ENCODE measurements at places on chromosomes 13 and 19.

DNA sequence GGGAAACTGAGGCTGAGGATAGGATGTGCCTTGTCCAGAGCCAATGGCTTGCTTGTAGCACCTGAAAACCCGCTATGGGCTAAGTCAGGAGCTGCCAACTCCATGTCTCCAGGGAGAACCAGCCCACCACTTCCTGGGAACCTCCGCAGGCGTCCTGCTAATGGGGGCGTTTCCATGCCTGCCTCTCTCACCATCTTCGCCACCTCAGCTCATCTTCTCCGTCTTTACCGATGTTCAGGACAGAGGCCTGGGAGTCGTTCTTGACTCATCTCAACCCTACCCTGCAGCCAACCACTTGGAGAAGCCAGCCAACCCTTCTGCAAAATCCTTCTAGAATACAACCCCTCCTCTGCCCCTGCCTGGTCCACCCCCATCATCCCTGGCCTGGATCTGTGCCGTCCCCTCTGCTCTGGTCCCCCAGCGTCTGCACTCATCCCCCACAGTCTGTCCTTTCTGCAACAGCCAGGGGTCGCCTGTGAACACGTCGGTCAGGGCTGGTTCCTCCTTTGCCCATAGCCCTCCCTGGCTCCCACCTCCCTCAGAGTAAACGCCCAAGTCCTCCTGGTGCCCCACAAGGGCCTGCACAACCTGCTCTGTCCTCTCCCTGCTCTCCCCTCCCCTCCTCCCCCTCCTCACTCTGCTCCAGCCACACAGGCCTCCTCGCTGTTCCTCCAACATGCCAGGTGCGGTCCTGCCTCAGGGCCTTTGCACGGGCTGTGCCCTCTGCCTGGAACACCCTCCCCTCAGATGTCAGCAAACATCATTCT, 31.0 kb downstream of the PTPRS start:
- no peak for DNase-seq

DNA sequence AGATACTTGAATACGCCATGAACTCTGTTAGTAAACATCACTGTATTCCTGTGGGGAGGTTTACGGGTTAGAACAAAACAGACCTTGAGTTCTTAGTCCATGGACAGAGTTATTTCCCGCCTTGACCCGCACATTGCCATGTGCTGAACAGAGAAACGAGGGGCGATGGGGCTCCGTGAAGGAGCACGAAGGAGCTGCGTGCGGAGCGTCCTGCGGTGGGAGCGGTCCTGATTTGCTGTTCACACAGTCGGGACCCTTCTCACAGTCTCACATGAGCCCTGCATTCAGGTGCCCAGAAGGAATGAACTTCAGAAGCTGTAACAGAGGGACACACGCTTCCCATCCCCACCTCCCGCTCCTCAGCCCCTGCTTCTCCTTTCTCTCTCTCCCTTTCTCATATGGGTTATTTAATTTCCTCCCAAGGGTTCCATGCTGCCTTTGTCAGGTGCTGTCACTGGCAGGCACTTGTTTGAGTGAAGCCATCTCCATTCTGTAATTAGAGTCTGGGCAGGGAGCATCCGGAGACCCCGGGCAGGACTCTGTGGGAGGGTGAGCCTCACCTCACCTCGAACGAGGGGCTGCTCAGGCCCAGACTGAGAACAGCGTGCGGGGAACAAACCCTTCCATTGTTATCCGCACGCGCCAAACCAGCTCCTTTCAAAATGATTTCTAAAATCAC, 76.9 kb downstream of the TEX29 start:
- no peak for DNase-seq

DNA sequence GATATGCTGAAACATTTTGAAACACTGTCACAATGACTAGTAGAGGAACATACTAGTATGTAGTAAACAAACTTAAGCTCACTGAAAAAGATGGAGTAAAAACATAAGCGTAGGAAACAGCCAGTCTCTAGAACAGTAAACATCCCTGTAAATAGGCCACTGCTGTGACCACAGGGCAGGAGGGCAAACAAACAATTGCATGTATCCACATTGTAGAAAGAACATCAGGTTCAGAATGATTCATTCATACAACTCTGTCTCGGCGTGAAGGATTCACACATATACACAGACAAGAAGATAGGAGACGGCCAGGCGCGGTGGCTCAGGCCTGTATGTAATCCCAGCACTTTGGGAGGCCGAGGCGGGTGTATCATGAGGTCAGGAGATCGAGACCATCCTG, 390.1 kb downstream of the IRS2 start:
- DNase-seq = no peak

GRCh38 chr19:32498648-32499200, 82.3 kb upstream of the PDCD5 start:
- no peak for DNase-seq

DNA sequence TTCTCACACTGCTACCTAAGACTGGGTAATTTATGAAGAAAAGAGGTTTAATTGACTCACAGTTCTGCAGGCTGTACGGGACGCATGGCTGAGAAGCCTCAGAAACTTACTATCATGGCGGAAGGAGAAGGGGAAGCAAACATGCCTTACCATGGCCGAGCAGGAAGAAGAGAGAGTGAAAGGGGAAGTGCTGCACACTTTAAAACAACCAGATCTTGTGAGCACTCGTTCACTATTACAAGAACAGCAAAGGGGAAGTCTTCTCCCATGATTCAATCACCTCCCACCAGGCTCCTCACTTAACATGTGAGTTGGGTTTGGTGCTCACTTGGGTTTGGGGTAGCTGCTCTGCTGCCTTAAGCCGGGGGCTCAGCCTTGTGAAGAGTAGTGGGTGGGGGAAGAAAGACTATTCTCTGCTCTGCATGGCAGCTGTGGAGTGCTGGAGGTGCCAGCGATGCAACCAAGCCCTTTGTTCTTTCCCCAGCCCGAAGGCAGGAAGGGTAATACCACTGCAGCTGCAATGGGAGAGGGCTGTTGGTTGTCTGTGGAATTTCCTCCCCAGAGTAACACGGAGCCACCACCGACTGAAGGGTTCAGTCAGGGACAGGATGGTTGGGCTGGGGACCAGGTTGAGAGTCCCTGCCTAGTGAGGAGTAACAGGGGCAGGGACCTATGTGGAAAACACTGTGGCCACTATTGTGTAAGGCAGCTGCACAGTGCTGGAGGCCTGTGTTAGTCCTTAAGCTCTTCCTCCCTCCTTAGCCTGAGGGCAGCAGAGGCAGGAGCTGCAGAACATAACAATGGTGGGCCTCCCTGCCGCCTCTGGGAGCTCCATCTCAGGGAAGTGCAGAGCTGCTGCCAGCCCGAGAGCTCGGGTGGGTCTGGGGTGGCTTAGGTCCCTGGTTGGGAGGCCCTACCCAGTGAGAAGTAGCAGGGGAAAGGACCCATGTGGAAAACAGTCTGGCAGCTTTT, 1262.5 kb downstream of the EFNB2 start:
- no peak for DNase-seq

- no peak for DNase-seq
These were observed 15.6 kb downstream of the POLR1D start for GRCh38 chr13:27637289-27637626.

DNA sequence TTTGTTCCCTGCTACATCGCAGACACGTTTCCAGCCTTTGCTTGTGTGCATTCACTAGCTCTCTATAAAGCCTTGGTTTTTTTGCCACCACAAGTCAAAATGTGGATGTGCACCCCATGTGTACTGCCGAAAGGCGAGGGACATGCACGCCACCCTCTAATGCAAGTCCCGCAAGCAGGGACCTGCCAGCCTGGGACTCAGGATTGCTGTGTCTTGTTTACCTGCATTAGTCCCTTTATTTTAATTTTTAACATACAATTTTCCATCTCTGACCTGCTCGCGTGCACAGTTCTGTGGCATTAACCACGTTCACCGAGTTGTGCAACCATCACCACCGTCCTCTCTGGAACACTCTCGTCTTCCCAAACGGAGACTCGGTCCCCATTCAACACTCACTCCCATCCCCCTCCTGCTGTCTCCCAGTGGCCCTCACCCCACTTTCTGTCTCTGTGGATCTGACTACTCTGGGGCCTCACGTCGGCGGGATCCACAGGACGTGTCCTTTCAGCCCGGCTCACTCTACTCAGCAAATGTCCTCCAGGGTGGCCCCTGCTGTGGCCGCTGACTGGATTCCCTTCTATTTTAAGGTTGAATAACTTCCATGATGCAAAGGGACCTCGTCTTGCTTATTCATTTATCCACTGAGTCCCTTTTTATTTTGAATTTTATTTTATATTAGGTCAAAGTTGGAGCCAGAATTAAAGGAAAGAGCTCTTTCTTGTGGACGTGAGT, 58.4 kb downstream of the RASA3 start:
- DNase-seq = no peak

- DNase-seq = no peak
These were observed 38.4 kb upstream of the VSTM2B start for GRCh38 chr19:29487432-29487831.

DNA sequence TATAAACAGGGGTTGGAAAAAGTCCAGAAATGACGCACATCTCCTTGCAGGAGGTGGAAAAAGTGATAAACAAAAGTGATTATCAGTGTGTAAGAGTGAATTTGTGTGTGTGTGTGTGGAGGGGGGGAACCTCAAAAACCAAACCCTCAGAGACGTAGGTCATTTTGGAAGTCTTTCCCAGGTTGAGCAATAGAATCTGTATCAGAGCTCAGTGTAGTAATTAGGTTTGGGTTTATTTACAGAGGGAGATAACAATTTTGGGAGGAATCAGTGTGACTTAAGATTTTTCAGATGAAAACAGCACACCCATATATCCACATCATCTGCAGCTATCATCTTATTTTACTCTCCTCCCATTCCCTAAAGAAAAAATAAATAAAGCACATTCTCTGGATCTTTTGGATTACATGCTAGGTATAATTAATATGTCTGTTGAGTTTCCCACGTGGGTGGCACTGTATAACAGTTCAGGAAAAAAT, 406.4 kb downstream of the FGF9 start:
- no peak for DNase-seq

DNA sequence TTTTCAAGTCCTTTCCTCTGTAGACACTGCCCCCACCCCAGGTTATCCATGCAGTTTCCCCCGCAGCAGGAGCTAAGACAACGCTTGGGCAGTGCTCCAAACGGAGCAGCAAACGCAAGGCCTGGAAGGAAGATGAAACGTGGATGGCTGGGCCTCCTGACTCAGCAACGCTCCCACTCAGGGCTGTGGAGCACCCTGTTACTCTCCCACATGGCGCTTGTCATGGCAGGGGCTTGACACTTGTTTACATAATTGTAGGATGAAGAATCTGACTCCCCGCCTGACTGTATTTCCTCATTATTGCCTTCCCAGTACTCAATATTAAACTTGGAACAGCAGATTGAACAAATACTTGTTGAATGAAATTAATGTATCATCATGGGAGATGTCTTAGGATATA, 799 bp upstream of the C1QTNF9B start:
- DNase-seq = no peak

DNA sequence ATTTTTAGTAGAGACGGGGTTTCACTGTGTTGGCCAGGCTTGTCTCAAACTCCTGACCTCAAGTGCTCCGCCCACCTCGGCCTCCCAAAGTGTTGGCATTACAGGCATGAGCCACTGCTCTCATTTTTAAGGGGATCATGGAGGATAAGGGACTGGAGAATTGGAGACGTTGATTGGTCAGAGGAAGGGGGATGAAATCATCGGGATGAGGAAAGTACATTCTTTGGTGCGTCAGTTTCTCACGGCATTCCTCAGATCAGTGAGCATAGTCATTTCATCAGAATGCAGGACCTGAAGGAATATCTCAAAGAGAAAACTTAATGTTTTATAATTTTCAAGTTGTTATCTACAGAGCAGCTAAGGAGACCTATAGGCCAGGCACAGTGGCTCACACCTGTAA, 14.0 kb downstream of the ZNF114 start:
- no peak for DNase-seq

DNA sequence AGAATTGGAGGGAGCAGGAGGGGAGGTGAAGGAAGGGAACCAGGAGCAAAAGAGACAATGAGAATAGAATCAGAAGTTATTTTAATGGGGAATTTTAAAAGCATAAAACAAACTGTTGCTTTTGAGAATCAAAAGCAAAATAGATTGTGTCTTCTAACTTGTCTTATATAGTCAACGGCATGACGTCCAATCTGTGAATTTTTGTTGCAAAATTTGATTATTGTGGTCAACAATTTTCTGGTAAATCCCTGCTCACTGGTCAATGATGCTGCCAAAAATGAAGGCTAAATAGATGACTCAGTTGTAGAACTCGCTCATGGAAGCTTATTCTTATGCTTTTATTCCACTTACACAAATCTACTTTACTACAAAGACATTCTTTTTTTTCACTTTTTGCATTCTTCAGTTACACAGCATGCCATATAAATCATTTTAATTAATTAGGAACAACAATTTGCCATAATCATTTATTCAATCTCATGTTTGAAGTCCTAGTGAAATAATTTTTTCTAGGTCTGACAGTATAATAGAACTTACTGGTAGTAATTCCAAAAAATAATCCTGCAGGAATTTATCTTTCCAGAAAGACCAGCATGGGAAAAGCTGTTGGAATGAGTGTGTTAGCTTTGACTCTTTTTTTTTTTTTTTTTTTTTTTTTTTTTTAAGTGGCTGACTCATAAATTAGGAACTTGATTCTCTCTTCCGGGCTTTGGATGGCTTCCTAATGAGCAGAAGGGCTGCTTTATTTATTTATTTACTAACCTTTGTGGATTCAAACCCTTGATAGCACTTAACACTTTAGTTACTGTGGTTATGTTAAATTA, 256.9 kb downstream of the SPRY2 start:
- DNase-seq = no peak

DNA sequence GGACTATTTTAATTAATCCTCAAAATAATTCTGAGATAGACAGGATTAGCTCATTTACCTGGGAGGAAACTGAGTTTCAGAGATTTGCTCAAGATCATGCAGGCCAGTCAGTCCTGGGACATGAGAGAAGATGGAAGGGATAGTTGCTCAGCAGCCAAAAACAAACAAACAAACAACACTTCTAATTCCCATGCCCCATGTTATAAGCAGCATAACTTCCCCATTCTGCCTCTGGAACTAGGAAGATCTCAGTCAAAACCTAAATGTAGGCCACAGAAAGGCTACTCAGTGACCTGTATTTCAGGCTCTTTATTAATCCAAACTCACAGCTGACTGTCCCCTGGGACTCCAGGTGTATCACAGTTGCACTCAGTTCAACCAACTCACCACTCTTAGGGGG, 489.2 kb upstream of the NBEA start:
- DNase-seq = no peak

GRCh38 chr13:111233080-111233479, 87.4 kb upstream of the TEX29 start:
- no peak for DNase-seq

- no peak for DNase-seq
These were observed 27.4 kb upstream of the ZNF83 start for GRCh38 chr19:52665529-52665928.

GRCh38 chr13:61170856-61171255, 244.8 kb downstream of the PCDH20 start:
- no peak for DNase-seq
